ENCODE measurements at places on chromosomes 3 and 15.

DNA sequence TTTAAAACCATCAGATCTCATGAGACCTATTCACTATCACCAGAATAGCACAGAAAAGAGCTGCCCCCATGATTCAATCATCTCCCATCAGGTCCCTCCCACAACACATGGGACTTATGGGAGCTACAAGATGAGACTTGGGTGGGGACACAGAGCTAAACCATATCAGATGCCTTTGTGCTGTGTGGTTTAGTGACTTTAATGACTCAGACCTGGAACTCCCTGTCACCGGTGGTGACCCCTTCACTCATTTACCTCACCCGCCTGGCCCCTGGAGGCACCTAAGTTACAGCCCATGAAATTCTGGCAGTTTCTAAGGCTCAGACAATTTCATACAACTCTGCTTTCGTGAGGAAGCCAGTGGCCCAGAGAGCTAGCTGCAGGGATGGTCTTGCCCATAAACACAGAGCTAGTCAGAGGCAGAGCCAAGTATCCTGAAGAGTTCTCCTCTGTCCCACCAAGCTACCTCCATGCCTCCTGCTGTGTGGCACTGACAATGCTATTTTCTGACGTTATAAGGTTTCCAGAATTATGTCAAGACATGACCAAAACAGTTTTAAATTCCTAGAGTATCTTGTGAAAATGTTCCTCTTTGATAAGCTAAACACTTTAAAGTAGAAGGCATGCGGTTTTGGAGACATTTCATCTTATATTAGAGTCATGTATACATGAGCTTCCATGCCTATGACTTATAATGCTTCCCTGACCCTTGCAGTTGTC lies 231.1 kb upstream of the IL12A start:
- no peak for DNase-seq

GRCh38 chr15:49466119-49466518 lies 43.1 kb downstream of the FGF7 start:
- no peak for DNase-seq

GRCh38 chr3:172074586-172074985 lies 35.2 kb downstream of the FNDC3B start:
- no peak for DNase-seq

DNA sequence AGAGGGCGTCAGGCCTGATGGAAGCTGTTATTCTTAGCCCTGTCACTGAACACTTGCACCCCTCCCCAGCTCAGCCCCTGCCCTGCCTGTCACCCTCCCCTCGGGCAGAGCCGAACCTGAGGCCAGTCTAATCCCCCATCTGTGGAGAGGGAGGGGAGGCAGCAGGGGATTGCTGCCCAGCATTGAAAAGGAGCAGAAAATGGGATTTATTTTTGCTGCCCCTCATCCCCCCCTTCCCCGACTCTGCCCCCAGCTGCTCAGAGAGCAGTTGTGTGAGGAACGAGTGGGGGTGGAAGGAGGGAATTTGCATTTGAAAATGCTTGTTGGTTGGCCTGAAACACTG lies 71.6 kb downstream of the EPHB3 start:
- DNase-seq: no peak

DNA sequence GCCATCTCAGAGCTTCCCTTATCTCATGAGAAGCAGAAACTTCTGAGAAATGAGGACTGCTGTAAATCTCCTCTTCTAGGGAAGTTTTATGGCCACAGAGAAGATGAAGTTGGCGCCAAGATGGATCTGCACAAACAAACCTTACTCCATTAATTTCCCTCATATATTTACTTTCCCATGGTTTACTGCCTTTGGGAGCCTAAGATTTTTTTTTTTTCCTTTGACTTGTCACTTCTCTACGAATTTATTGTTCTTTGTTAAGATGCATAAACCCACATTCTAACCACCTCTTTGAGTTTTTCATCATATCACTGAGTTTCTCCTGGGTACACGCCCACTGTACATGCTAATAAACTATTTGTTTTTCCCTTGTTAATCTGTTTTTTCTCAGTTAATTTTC lies 21.5 kb upstream of the NPTN start:
- no peak for DNase-seq

DNA sequence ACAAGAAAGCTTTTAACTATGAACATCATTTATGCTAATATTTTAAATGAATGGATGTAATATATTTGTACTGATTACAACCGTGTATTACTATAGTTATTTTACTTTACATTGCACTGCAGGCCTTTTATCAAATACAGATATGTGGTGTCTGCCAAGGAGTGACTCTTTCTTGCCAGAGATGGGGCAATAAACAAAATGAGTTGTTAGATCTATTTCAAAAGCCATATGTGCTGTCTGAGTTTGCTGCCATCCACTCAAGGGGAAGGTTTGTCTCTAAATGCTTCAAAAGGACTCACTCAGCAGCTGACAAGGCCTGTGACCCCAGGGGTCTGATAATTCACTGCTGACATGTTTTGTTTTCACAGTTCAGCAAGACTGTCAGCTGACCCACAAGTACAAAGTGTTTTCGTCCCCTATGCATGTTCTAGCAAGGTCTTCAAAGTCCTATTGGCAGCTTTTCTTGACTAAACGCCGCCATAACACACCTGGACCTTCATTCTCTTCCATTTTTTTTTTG lies 41.3 kb upstream of the ZBED2 start:
- no peak for DNase-seq

GRCh38 chr15:80168421-80168820 lies 15.6 kb downstream of the FAH start:
- peak; percentile 84 for DNase-seq

DNA sequence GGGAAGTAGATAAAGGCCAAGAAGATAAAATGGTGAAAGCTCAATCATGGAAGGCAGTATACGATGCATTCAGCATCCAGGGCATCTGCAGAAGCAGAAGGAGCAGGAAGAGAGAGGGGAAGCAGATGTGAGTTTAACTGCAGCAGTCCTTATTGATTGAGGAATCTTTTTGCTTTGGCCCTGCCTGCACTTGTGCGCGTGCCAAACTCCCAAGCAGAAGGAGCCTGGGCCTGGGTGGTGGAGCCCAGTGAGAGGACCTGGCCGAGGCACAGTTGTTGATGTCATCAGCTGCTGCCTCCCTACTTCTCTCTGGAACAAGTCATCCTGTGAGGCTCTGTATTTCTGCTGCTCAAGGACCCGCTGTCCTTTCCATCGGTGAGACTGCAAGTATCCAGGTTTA lies 65.5 kb upstream of the ROPN1 start:
- DNase-seq: no peak

DNA sequence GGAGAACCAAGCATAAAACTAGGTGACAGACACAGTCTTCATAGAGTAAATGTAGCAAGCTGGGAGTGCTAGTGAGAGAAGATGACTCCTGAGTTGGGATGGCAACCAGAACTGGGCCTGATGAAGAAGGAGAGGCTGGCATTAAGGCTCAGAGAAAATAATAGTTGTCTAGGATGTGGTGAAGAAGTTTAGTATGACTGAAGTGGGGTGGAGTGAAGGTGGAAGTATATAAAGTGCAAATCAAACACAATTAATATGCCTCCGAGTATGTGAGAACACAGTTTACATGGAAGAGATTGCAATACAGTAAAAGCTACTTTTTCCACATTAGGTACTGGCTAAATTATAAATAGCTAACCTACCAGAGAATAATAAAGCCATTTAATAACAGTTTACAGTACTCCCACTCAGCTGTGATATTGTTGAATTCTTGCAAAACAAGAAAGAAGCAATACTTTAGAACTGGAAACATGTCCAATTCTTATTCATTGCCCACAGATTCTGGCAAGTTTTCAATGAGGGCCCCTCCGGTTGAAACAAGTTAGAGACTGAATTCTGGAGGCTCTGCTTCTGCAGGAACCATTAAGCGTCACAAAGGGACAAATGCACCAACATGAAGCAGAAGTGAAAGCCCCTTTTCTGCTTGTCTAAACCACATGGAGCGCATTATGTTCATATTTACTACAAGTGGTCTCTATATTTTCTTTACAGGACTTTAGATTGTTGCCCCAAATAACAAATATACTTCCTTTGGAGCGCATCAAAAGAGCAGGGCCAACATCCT lies 243.7 kb downstream of the SLC9A9 start:
- no peak for DNase-seq

GRCh38 chr3:44468572-44469520 lies 8.6 kb downstream of the ZNF445 start:
- DNase-seq: peak; percentile 73

GRCh38 chr15:55151631-55152030 lies 45.1 kb downstream of the RSL24D1 start:
- no peak for DNase-seq

GRCh38 chr3:53166206-53166605 lies 5.2 kb downstream of the PRKCD start:
- no peak for DNase-seq

DNA sequence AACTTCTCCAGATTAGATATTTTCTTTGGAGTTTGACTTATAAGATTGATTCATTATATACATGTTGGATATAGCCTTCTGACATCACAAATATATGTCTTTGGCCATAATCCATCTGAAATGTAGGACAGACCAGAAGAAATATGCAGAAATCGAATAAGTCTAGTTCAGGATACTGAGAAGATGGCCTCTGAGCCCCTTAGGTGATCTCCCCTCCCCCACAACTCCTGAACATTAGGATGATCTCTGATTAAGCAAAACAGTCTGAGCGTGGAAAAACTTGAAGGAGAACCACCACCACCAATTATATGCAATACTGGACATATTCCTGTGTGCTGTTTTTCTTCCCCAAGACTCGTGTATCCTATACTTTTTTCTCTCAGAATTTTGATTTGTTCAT lies 3.2 kb downstream of the SETD5 start:
- no peak for DNase-seq

GRCh38 chr3:14266361-14266760 lies 87.7 kb downstream of the LSM3 start:
- no peak for DNase-seq

DNA sequence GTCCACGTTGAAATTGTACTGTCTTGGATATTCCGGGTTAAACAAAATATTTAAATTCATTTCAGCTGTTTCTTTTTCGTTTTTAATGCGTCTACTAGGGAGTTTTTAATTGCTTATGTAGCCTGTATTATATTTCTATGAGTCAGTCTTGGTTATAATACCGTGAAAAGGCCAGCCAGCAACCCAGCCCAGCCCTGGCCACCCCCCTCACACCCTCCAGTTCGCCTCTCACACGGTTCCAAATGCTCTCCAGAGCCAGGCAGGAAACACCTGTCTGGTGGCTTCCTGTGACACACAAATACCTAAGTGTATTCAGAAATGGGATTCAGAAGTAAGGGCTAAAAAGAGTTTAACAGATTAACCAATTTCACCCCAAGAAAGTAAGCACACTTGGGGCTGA lies 4.4 kb downstream of the SH3BP5 start:
- DNase-seq: peak; percentile 55

DNA sequence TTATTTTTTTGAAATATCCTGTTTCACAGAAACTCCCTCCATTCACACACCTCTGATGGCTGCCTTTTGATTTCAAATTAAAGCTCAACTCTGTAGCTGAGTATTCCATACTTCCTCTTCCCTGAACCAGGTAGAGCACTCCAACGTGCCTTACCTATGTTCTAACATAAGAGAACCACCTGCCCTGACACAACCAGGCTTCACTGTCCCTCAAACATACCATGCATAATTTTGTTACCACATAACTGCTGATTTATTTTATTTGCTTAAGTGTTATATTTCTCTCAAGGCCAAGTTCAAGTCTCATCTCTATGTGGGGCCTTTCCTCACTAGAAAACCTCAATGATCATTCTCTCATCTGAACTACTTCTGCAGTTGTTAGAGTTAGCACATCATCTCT lies 209.7 kb downstream of the P3H2 start:
- DNase-seq: peak; percentile 53

GRCh38 chr3:120554812-120555606 lies 41.1 kb upstream of the NDUFB4 start:
- DNase-seq: peak; percentile 8

DNA sequence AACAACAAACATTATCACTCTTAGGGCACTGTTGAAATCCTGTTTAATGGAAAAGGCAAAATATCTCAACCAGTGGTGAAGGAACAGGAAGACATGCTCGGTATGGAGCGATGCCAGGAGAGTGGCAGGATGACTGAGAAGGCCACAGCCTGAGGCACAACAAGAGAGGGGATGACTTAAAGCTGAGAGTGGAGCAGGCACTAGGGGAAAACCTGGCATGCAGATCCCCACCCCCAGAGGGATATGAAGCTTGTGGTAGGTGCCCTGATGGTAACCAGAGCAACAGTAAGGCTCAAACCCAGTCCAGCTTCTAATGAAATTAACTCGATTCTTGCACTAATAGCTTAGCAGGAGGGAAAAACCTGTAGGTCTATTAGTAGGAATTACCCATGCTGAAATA lies 40.4 kb downstream of the LYSMD4 start:
- peak; percentile 54 for DNase-seq

GRCh38 chr15:80154336-80154735 lies 1.5 kb downstream of the FAH start:
- no peak for DNase-seq

GRCh38 chr3:70096376-70097066 lies 97.0 kb downstream of the SAMMSON start:
- no peak for DNase-seq

- no peak for DNase-seq
These were observed 271.3 kb upstream of the RGMA start for GRCh38 chr15:93360318-93360717.

- peak; percentile 39 for DNase-seq
These were observed 36.8 kb downstream of the KLHL6 start for GRCh38 chr3:183518491-183519251.

DNA sequence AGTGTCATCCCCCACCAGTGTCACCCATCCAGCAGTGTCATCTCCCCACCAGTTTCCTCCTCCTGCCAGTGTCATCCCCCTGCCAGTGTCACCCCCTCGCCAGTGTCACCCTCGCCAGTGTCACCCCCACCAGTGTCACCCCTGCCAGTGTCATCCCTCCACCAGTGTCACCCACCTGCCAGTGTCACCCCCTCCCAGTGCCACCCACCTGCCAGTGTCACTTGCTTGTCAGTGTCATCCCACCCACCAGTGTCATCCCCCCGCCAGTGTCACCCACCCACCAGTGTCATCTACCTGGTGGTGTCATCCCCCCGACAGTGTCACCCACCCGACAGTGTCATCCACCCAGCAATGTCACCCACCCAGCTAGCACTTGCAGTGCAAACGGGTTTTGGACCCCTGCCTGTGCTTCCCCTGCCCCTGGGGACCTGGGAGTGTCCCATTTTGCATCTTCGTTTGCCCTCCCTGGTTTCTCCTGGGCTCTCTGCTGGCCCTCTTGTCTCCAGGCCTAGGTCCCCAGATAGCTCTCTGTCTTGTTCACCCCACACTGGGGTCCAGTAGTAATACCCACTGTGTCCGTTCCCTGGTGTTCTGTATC lies 99.8 kb upstream of the PRR20G start:
- DNase-seq: no peak

GRCh38 chr3:58563386-58564035 lies 13.7 kb downstream of the FAM107A start:
- peak; percentile 62 for DNase-seq

- peak; percentile 89 for DNase-seq
These were observed 128.9 kb upstream of the PHLDB2 start for GRCh38 chr3:111730143-111730542.

Measured in epithelial cell of esophagus (primary cell).